Activated CD4-positive, alpha-beta T cell treated with anti-CD3 and anti-CD28 coated beads, Interleukin-2, amount 50 U/mL, for 24 hours (primary cell): ENCODE measurements at places on chromosomes 11 and 22.

DNA sequence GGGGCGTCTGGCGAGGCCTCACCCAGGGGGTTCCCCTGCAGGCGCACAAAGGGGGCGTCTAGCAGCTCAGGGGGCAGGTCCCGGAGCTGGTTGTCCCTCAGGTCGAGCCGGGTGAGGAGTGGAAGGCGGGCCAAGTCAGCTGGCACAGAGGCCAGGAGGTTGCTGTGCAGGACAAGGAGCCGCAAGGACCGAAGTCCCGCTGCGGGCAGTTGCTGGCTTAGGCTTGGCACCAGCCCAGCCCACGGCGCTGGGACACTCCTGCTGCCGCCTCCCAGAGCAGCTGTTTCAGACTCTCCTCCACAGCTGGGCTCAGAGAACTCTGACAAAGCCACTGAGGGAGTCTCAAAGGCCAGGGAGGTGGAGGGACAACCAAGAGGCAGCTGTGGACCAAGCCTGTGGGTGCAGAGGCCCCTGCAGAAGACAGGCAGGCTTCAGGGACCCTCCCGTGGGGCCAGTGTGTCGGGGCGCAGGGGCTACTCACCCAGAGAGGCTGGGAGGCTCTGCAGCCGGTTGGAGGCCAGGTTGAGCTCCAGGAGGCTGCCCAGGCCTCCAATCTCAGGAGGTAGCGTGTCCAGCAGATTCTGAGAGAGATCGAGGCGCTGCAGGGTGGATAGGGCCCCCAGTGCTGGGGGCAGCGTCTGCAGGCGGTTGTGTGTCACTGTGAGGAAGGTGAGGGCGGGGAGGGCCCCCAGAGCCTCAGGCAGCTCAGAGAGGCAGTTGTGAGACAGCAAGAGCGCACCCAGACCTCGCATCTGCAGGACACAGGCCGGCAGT, 2.2 kb downstream of the PIDD1 start:
- no peak for DNase-seq

DNA sequence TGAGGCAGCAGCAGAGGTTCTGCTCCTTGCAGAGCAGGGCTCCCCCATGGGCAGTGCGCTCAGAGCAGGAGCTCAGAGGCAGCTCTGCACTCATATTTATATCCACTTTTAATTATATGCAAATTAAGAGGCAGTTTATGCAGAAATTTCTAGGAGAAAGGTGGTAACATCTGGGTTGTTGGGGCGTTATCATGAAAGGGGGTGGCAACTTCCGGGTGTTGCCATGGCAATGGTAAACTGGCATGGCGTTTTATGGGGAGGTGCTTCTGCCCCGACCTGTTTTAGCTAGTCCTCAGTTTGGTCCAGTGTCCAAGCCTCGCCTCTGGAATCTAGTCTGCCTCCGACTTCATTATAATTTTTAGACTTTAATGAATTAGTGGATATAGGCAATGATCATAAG, 1191.7 kb downstream of the TBC1D22A start:
- DNase-seq: no peak

GRCh38 chr11:19290356-19290755, 49.6 kb upstream of the E2F8 start:
- DNase-seq: no peak

DNA sequence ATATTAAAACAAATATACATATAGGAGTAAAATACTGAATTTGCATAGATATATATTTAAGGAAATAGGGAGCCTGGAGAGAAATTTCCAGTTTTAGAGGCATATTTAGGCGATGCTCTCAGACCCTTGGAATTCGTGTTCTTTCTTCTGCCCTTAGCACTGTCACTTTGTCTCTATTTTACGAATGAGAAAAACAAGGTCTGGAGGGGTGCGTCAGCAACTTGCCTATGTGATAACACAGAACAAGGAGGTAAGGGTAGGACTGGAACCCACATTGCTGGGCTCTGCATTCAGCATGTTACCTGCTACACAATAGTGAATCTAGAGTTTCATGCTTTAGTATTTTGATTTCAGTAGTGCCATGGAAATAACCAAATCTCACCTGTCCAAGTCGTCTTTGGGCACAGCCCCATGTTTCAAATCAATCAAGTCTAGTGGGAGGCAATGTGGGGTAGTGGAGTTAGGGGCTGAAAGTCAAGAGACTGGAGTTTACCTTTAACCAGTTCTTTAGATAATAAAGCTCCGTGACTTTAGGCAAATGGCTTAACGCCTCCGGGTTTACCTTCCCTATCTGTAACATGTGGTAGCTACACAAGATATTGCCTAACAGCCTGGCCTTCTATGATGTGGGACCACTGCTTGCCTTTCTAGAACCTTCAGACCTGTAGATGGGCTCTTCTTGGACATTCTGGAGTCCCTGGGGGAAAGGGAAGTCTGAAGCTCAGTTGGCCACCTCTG, 44.8 kb upstream of the AMPD3 start:
- no peak for DNase-seq

DNA sequence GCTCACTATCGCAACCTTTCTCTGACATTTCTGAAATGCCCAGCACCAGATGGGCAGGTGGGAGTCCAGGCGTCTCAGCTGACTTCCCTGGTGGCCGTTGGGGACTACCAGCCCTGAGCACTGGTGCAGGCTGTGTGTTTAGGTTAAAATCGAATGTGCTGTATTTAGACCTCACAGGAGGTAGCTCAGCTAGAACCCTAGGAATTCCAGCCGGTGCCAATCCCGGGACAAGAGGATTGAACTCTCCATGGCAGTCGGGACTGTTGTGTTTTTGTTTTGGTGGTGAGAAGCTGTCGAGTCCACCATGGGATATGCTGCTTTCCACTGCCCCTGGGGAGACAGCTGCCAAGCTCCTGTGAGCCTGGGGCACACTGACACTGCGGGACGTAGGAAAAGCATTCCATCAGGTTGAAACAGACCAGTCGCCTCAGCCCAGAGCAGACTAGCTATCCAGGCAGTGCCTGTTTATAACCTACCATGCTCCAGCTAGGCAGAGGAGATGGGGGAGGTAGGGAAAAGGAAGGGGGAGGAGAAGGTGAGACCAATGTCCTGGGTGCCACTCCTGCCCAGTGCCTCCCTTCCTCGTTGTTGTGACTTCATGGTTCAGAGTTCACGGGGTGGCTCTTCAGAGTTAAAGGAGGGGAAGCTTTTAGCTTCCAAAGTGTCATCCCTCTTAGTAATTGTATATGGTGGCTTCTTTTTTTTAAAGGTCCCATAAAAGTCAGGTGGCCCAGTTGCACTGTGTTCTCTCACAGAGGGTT, 53.0 kb downstream of the MICAL2 start:
- no peak for DNase-seq

DNA sequence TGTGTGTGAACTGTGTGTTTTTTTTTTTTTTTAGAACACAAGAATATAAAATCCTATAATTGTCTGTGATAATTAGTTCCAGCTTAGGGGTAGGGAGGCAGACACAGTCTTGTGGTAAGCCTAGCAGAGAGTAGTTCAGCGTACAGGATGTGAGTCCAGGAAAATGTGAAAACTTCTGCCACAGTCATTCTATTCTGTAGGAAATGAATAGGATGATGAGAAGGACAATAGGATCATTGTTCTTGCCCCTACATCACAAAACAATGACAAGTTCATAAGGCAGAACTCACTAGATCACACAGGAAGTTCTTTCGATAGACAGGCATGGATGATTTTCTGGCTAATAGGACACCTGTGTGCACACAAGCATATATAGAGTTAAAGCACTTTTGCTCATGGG, 132.2 kb downstream of the NAV2 start:
- DNase-seq: no peak

- no peak for DNase-seq
Observed at GRCh38 chr22:29458551-29458950, 20.2 kb downstream of the RFPL1 start.

DNA sequence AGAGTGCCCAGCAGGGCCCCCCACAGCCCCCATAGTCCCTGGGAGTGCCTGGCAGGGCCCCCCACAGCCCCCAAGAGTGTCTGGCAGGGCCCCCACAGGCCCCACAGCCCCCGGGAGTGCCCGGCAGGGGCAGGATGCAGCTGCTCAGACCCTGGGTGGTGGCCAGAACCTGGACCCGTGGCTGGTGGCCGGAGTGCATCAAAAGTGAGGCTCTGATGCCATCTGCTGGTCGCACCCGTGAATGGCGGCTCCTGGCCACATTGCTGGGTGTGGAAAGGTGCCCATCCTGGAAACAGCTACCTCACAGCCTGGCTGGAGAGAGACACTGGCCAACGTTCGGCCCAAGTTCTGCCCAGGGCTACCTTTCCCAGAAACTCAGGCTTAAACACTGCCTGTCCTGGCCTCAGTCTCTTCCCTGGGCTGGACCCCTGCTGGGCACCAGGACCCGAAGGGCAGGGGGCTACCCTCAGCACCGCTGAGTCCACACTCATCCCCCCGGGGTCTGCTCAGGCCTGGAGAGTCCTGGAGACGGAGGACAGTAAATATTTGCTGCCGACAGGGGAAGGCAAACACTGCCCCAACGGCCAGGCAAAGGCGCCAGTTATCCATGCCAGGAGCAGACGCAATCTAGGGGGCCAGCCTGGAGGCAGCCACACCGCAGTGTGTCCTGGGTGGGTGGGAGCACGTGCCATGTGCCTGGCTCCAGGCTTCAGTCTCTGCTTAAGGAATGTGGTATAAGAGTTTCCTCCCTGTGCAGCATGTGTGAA, 4.4 kb downstream of the INS start:
- no peak for DNase-seq

- DNase-seq: no peak
Observed at GRCh38 chr22:27298742-27299141, 502.8 kb downstream of the MN1 start.

- no peak for DNase-seq
Observed at GRCh38 chr11:110919241-110919922, 207.1 kb upstream of the ARHGAP20 start.

GRCh38 chr22:29071261-29072045, 1.4 kb upstream of the KREMEN1 start:
- DNase-seq: peak; percentile 13

GRCh38 chr11:32426192-32426591, 9.1 kb downstream of the WT1 start:
- no peak for DNase-seq

DNA sequence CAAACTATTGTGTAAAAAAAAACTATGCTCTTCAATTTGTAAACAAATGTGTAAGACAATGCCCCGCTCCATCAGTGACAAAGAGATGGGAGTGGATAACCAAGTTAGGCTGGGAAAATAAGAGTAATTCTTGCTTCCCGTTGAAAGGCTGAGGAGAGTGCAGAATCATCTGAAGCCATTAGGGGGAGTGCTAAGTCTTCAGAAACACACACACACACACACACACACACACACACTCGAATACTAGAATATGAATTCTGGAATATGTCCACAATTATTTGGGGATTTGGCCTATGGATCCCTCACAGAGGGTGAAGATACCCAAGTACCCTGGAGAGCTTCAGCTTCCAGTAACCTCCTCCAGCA, 27.8 kb upstream of the ROBO3 start:
- DNase-seq: no peak

- DNase-seq: no peak
Observed at GRCh38 chr11:36628765-36629244, 30.8 kb upstream of the RAG2 start.

- DNase-seq: no peak
Observed at GRCh38 chr11:132032555-132032954, 662.1 kb downstream of the NTM start.

GRCh38 chr11:117795638-117796455, 1.2 kb downstream of the DSCAML1 start:
- no peak for DNase-seq

DNA sequence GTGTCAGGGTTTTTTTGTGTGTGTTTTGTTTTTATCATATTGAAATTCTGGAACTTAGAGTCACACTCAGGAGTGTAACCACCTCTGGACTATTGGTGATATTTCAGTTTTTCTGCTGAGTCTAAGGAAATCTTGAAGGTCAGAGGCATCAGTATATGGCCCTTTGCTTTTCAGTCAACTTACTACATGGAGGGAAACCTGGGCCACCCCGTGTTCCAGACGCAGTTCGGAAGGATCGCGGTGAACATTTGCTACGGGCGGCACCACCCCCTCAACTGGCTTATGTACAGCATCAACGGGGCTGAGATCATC, 19.9 kb downstream of the UPB1 start:
- no peak for DNase-seq

DNA sequence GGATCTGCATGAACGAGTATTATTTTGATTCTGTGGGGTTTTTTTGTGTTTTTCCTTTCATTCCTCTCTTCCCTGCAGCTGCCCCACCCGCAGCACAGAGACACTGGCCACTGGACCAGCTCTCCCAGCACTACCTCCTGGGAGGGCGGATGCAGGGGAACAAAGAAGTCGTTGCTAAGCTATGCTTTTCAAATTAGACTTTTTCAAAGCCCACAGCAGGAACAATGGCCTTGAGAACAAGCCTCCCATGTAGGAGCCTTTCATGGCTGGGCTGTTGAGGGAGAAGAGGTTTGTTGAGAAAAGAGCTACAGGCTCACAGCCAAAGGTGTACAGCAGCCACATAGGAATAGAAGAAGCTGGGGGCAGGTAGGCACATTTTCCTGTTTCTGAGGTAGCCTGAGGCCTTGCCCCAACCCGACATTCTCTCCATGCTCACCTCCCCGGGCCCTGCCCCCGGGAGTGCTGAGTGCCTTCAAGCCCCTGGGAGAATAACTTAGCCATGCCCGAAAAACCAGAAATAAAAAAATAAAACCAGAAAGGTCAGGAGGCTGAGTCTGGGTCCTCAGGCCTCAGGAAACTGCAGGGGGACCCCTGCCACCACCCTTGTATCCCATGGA, 20.5 kb upstream of the SYT12 start:
- no peak for DNase-seq

GRCh38 chr11:133860151-133860550, 14.8 kb upstream of the SPATA19 start:
- DNase-seq: no peak

GRCh38 chr22:33867118-33867866, 53.0 kb downstream of the LARGE1 start:
- no peak for DNase-seq

DNA sequence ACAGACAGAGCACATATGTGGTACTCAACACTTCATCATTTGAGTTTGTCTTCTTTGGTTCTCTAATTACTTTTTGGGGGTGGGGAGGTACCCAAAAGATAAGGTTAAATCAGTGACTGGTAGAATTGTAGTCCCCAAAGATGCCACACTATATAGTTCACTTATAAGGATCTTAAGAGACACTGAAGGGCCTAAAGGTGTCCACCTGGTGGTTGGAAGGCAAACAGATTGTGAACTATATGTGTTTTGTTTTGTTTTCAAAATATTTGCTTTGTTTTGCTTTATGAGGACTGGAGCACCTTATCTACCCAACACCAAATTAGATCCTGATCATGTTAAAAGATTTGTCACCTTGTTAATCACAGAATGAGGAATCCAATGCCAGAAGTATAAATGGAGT, 136.1 kb downstream of the DCDC1 start:
- DNase-seq: no peak

- no peak for DNase-seq
Observed at GRCh38 chr11:48154151-48154550, 62.5 kb upstream of the OR4B1 start.

- no peak for DNase-seq
Observed at GRCh38 chr11:87428266-87428665, 390.5 kb downstream of the TMEM135 start.
